Stimulated activated CD8-positive, alpha-beta memory T cell treated with anti-CD3 and anti-CD28 coated beads, Interleukin-7, amount 100 ng/mL, for 4 hours (primary cell): ENCODE measurements at places on chromosomes 7 and 10.

DNA sequence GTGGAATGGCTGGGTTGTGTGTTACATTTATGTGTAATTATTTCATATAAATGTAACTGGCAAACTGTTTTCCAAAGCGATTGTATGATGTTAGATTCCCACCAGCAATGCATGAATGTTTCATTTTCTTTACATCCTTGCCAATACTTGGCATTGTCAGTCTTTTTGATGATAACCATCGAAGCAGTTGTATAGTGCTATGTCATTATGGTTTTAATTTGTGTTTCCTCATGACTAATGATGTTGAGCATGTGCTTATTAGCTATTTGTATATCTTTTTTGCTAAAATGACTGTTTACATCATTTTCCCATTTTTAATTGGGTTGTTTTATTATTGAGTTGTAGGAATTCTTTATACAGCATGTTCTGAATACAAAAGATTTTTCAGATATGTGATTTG lies 22.3 kb downstream of the AHCYL2 start:
- DNase-seq: no peak

GRCh38 chr7:96246919-96247318 lies 75.0 kb downstream of the SLC25A13 start:
- DNase-seq: no peak

- DNase-seq: no peak
Observed at GRCh38 chr10:58435297-58435985, 50.2 kb downstream of the TFAM start.

GRCh38 chr10:5078547-5079180 lies 15.6 kb upstream of the AKR1C3 start:
- DNase-seq: no peak

- DNase-seq: peak; percentile 59
Observed at GRCh38 chr10:5317547-5318107, 47.1 kb upstream of the UCN3 start.

GRCh38 chr10:18567343-18567856 lies 84.0 kb downstream of the NSUN6 start:
- no peak for DNase-seq

GRCh38 chr7:55534262-55534915 lies 37.9 kb downstream of the VOPP1 start:
- peak; percentile 39 for DNase-seq

GRCh38 chr10:124619802-124620490 lies 124.2 kb downstream of the FAM53B start:
- no peak for DNase-seq

DNA sequence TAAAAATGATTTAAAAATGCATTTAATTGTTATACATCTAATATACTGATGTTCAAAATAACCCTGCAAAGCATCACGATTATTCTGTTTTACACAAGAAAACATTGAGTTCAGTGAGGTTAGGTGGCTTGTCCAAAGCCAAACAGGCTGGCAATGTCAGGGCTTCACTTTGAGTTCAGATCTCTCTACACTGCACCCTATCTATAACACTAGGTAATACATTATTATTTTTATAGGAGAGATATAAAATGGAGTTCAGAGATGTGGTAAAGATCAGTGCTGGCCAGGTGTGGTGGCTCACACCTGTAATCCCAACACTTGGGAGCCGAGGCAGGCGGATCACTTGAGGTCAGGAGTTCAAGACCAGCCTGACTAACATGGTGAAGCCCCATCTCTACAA lies 165.9 kb upstream of the MYO3A start:
- DNase-seq: no peak

GRCh38 chr7:135486261-135486920 lies 23.5 kb downstream of the CNOT4 start:
- DNase-seq: no peak

- no peak for DNase-seq
Observed at GRCh38 chr10:10803278-10803677, 214.4 kb upstream of the CELF2 start.
